ENCODE measurements at places on chromosomes 6 and 20. TPM values are rescaled to one million over a fixed set of nuclear protein-coding genes. Genes with fewer than 3 reads are reported as not detected.
A peak's percentile ranks its signal among the peaks of the same experiment; 100 is the strongest.

The CLPSL2 gene
- not detected for total RNA-seq

The RNF146 gene
- total RNA-seq = 102 TPM

The PSORS1C2 gene
- not detected for total RNA-seq

The FHL5 gene
- total RNA-seq = 4.5 TPM

The PLAGL2 gene
- 4.7 TPM for total RNA-seq

- no peaks in the 10 kb centered on the region for H3K4me1 ChIP-seq
- H3K27ac ChIP-seq = no peak overlapping the region
- H3K36me3 ChIP-seq = no peaks in the 10 kb centered on the region
- no peak overlapping the region for H3K4me3 ChIP-seq
- no peaks in the 10 kb centered on the region for H3K27me3 ChIP-seq
These were observed 161.2 kb downstream of the SYNDIG1 start for GRCh38 chr20:24630486-24631172.

GRCh38 chr6:26059941-26060340 lies 27.3 kb upstream of the HFE start:
- H3K27me3 ChIP-seq = no peaks in the 10 kb centered on the region
- H3K27ac ChIP-seq = no peak overlapping the region
- DNase-seq = no peak
- no peak overlapping the region for H3K4me3 ChIP-seq

GRCh38 chr6:169469028-169469427 lies 215.4 kb upstream of the THBS2 start:
- DNase-seq = no peak
- H3K27ac ChIP-seq = no peak overlapping the region
- H3K4me3 ChIP-seq = no peak overlapping the region
- no peaks in the 10 kb centered on the region for H3K36me3 ChIP-seq
- H3K4me1 ChIP-seq = no peaks in the 10 kb centered on the region

DNA sequence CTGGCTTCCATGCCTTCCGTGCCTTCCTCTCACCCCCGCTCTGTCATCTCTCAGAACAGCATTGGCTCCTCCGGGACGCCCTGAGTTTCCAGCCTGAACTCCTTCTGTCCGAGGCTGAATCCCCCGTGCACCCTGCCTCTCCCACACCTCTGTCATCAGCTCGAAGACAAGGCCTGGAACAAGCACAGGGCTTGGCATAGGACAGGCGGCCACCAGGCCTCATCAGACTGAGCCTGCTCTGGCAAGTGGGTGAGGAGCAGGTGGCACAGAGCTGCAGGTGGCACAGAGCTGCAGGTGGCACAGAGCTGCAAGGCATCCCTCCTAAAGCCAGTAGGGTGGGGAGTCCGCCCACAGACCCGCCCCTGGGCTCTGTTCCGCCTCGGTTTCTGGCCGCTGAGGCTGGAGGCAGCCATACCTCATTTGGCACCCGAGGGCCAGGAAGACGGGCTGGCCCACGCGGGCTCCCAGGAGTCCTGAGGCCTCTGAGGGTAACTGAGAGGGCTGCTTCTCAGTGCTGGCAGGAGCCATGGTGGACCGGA lies 60.2 kb downstream of the EZR start:
- H3K4me3 ChIP-seq = no peak overlapping the region
- H3K36me3 ChIP-seq = no peaks in the 10 kb centered on the region
- no peak overlapping the region for H3K27ac ChIP-seq
- no peaks in the 10 kb centered on the region for H3K4me1 ChIP-seq
- DNase-seq = no peak

- H3K4me1 ChIP-seq = no peaks in the 10 kb centered on the region
- no peaks in the 10 kb centered on the region for H3K36me3 ChIP-seq
- no peak overlapping the region for H3K4me3 ChIP-seq
- H3K27me3 ChIP-seq = no peaks in the 10 kb centered on the region
- no peak overlapping the region for H3K27ac ChIP-seq
These were observed 25.0 kb downstream of the EYA4 start for GRCh38 chr6:133266186-133266585.

DNA sequence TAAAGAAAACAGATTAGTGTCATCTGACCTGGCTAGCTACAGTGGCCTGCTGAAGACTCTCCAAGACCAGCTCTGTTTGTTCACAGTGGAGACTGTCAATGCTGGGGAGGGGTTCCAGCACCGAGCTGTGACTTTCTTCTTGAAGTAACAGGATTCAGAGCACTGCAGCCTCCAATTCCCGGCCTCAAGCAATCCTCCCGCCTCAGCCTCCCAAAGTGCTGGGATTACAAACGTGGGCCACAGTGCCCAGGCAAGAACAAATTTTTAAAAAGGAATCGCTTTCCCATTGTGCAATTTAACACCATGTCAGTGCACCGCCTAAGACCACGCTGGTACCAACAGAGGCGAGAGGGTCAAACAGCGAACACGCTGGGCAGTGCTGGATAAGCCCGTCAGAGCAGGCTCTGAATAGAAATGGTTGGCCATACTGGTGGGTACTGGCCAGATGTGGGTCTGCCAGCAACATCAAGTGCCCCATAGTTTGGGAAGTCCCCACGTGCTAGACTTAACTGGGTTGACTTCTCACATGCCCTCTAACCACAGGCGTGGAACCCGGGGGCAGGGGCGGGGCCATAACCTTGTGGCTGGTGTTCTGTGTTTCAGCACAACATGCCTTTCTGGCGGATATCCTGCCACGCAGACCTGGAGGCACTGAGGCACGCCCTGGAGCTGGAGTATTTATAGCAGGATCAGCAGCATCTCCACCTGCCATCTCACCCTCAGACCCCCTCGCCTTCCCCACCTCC lies 168.9 kb downstream of the ZMYND8 start:
- no peaks in the 10 kb centered on the region for H3K4me1 ChIP-seq
- no peaks in the 10 kb centered on the region for H3K36me3 ChIP-seq
- no peak for DNase-seq
- H3K27ac ChIP-seq = no peak overlapping the region
- H3K4me3 ChIP-seq = no peak overlapping the region

- H3K36me3 ChIP-seq = no peaks in the 10 kb centered on the region
- DNase-seq = no peak
- no peak overlapping the region for H3K27ac ChIP-seq
- H3K27me3 ChIP-seq = no peaks in the 10 kb centered on the region
- H3K4me1 ChIP-seq = no peaks in the 10 kb centered on the region
These were observed 397.2 kb downstream of the BCKDHB start for GRCh38 chr6:80503660-80504059.

GRCh38 chr20:51206032-51206662 lies 183.2 kb upstream of the KCNG1 start:
- no peaks in the 10 kb centered on the region for H3K27me3 ChIP-seq
- H3K4me1 ChIP-seq = no peaks in the 10 kb centered on the region
- no peak overlapping the region for H3K27ac ChIP-seq
- H3K36me3 ChIP-seq = no peaks in the 10 kb centered on the region
- no peak overlapping the region for H3K4me3 ChIP-seq

GRCh38 chr20:57985278-57985677 lies 243.2 kb downstream of the ANKRD60 start:
- DNase-seq = no peak
- no peak overlapping the region for H3K27ac ChIP-seq
- H3K4me3 ChIP-seq = no peak overlapping the region
- H3K4me1 ChIP-seq = no peaks in the 10 kb centered on the region
- H3K27me3 ChIP-seq = no peaks in the 10 kb centered on the region

- no peaks in the 10 kb centered on the region for H3K27me3 ChIP-seq
- no peak for DNase-seq
- no peaks in the 10 kb centered on the region for H3K4me1 ChIP-seq
- no peak overlapping the region for H3K4me3 ChIP-seq
These were observed 289.1 kb downstream of the TAF4 start for GRCh38 chr20:61776491-61777075.

- H3K27me3 ChIP-seq = no peaks in the 10 kb centered on the region
- no peak overlapping the region for H3K4me3 ChIP-seq
- no peaks in the 10 kb centered on the region for H3K36me3 ChIP-seq
- H3K27ac ChIP-seq = no peak overlapping the region
These were observed 488.4 kb upstream of the JAG1 start for GRCh38 chr20:11162026-11162775.

GRCh38 chr6:150153905-150154492 lies 11.2 kb downstream of the PPP1R14C start:
- no peak overlapping the region for H3K4me3 ChIP-seq
- H3K27ac ChIP-seq = no peak overlapping the region
- no peaks in the 10 kb centered on the region for H3K27me3 ChIP-seq
- no peaks in the 10 kb centered on the region for H3K4me1 ChIP-seq
- no peak for DNase-seq
- H3K36me3 ChIP-seq = no peaks in the 10 kb centered on the region

- no peak overlapping the region for H3K27ac ChIP-seq
- no peaks in the 10 kb centered on the region for H3K36me3 ChIP-seq
- peaks cover 8% of the 10 kb centered on the region for H3K4me1 ChIP-seq
- H3K27me3 ChIP-seq = no peaks in the 10 kb centered on the region
- peak overlapping the region; percentile 3 for H3K4me3 ChIP-seq
- no peak for DNase-seq
These were observed 180.6 kb downstream of the FOXA2 start for GRCh38 chr20:22403632-22404361.

- H3K36me3 ChIP-seq = no peaks in the 10 kb centered on the region
- DNase-seq = no peak
- no peaks in the 10 kb centered on the region for H3K27me3 ChIP-seq
- no peaks in the 10 kb centered on the region for H3K4me1 ChIP-seq
- no peak overlapping the region for H3K27ac ChIP-seq
These were observed 249.2 kb downstream of the FARS2 start for GRCh38 chr6:5510331-5511133.

DNA sequence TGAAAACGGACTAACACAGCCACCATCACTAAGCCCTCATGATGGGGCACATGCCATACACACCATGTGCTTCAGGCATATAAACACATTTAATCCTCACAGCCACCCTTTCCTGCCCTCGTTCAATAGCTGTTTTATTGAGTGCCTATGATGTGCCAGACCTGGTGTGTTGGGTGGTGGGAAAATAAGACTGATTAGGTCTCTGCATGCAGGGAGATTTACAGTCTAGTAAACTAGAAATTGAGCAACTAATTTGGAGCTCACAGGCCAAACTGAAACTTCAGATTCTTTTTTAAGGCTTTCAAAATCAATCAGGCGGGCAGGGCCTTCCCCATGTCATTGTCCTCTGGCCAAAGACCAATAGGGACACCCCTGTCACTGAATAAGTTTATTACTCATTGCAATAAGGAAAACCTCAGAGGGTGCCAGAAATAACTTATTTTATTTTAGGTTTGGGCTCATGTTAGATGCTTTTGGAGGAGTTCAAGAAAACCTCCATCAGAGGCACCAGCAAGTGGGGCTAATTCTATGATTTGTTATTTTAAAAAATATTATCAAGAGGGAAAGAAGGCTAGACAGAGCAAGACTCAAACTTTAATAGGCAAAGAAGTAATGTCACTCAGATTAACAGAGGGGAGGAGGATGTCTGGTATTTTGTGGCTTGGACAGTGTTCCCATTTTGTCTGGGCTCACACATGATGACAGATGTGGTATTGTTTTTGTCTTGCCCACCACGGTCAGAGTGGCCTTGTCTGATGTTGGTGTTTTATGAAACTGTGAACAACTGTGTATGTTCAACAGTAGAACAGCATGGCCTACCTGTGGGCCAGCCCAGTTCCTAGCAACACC lies 12.0 kb downstream of the ZFP64 start:
- no peaks in the 10 kb centered on the region for H3K36me3 ChIP-seq
- H3K27me3 ChIP-seq = no peaks in the 10 kb centered on the region
- H3K27ac ChIP-seq = no peak overlapping the region
- H3K4me3 ChIP-seq = no peak overlapping the region
- no peaks in the 10 kb centered on the region for H3K4me1 ChIP-seq

DNA sequence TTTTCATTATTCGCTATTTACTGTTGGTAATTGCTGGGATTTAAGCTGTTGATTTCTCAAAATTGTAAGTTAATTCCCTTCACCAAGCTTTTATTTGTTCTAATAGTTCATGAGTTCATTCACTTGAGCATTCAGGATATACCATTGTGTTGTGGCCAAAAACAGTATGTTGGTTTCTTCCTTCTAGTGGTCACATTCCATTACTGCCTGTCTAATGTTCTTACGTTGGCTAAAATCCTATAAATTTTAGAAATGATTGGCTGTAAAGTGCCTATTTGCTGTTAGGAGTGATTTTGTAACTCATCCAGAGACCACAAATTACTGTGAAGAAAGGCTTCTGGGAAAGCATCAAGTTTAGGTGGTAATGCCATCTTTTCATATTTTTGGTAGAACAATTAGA lies 76.3 kb downstream of the FARS2 start:
- no peak overlapping the region for H3K4me3 ChIP-seq
- DNase-seq = no peak
- H3K27me3 ChIP-seq = no peaks in the 10 kb centered on the region
- no peaks in the 10 kb centered on the region for H3K4me1 ChIP-seq
- H3K27ac ChIP-seq = no peak overlapping the region

GRCh38 chr6:79404261-79404660 lies 133.0 kb downstream of the LCA5 start:
- no peak for DNase-seq
- H3K27me3 ChIP-seq = no peaks in the 10 kb centered on the region
- no peak overlapping the region for H3K4me3 ChIP-seq
- H3K4me1 ChIP-seq = no peaks in the 10 kb centered on the region
- H3K36me3 ChIP-seq = no peaks in the 10 kb centered on the region

- DNase-seq = no peak
- H3K36me3 ChIP-seq = no peaks in the 10 kb centered on the region
- H3K27ac ChIP-seq = no peak overlapping the region
- H3K4me3 ChIP-seq = no peak overlapping the region
- no peaks in the 10 kb centered on the region for H3K4me1 ChIP-seq
These were observed 753.3 kb upstream of the MARCKS start for GRCh38 chr6:113103634-113104361.

GRCh38 chr6:25167961-25168360 lies 111.2 kb upstream of the CARMIL1 start:
- H3K27ac ChIP-seq = no peak overlapping the region
- H3K36me3 ChIP-seq = no peaks in the 10 kb centered on the region
- DNase-seq = no peak
- H3K27me3 ChIP-seq = no peaks in the 10 kb centered on the region

- no peaks in the 10 kb centered on the region for H3K4me1 ChIP-seq
- H3K27me3 ChIP-seq = no peaks in the 10 kb centered on the region
- H3K27ac ChIP-seq = no peak overlapping the region
These were observed 78.4 kb downstream of the FYN start for GRCh38 chr6:111794727-111795452.

DNA sequence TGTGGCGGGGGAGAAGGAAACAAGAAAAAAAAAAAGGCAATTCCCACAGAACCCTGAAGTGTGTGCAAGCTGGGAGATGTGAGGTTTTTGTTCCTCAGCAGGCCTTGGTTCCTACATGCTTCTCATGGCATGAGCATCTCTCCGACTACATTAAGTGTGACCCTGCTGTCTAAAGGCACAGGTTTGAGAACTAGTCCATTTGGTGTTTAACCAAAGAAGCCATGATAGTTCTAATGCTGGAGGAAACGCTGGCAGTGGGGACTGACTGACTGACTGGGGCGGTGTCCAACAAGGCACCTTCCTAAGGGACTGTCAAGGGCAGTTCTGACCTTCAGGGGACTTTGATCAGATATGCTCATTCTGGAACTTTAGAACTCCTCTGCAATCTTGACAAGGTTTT lies 3.8 kb downstream of the TXNDC5 start:
- H3K4me3 ChIP-seq = no peak overlapping the region
- H3K4me1 ChIP-seq = no peaks in the 10 kb centered on the region
- no peak overlapping the region for H3K27ac ChIP-seq
- H3K27me3 ChIP-seq = no peaks in the 10 kb centered on the region
- H3K36me3 ChIP-seq = no peaks in the 10 kb centered on the region
- no peak for DNase-seq

Measured in uterus (tissue), 4 donors.